ENCODE measurements at places on chromosomes 12 and 14.

- no peak for DNase-seq
Observed at GRCh38 chr14:92539419-92539818, 25.8 kb downstream of the RIN3 start.

- peak; percentile 49 for DNase-seq
Observed at GRCh38 chr12:109910969-109911348, 10.9 kb downstream of the TCHP start.

DNA sequence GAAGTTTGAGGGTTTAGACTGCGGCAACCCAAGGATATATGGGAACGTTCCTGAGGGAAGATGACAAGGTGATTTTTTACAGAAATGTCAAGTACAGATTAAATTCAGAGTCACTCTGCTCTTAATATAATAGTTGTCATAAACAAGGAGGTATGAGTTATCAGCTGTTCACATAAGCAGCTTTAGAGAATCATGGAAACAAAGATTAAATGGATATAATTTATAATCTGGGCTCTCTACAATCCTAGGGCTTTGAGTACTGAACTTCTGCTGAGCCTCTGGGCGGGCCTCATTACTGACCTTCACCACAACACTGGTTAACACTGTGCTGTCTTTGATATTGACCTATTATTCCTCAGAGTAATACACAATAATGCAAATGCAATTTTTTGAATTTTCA lies 577.8 kb downstream of the RPS29 start:
- DNase-seq, result no peak

GRCh38 chr12:109844091-109844490 lies 10.9 kb upstream of the TRPV4 start:
- no peak for DNase-seq
